ENCODE measurements at places on chromosomes 12 and 14.

GRCh38 chr12:21296348-21296747 is 38.4 kb downstream of the SLCO1A2 start:
- no peak for DNase-seq

GRCh38 chr12:88113871-88114270 is 28.0 kb downstream of the CEP290 start:
- no peak for DNase-seq

DNA sequence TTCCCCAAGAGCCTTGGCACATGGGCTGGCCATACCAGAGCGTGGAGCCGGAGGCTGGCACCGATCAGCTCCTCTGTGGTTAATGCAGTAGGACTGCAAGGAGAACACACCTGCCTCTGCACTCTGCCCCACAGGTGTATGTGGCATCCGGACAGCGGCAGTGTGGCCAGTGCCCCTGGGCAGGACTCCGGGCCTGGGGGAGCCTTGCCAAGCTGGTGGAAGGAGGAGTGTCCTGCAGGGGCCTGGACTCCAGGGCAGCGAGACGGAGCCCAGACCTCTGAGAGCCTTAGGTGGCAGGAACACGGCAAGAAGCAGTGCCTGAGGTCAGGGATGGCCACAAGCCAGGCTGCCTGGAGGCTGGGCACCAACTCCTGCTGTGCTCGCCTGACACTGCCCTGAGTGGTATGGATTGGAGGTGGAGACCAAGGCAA is 5.3 kb upstream of the BEGAIN start:
- no peak for DNase-seq

DNA sequence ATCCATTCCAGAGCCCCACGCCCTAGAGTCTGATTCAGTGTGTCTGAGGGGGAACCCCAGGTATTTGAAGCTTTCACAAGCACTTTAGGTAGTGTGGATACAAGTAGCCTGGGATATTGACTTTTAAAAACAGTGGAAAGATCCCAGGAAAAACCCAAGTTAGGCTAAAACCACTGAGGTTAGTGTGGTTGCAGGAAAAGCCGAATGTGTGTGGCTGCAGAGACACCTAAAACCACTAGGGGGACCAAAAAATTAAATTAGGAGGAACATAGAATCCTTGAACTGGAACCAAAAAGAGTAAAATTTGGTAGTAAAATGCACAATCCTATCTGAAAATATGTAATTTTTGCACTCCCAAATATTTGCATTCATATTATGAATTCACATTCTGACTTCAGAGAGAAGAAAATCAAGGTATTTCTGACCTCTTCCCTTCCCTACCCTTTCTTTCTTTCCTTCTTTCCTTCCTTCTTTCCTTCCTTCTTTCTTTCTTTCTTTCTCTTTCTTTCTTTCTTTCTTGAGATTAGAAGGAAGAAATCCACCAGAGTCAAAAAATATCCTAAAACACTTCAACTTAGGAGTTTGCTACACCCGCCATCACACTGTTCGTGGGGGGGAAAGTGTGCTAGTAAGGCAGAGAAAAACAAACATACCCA is 37.8 kb downstream of the SLCO1A2 start:
- no peak for DNase-seq

GRCh38 chr12:80714055-80714454 is 2.7 kb upstream of the MYF5 start:
- DNase-seq = no peak

DNA sequence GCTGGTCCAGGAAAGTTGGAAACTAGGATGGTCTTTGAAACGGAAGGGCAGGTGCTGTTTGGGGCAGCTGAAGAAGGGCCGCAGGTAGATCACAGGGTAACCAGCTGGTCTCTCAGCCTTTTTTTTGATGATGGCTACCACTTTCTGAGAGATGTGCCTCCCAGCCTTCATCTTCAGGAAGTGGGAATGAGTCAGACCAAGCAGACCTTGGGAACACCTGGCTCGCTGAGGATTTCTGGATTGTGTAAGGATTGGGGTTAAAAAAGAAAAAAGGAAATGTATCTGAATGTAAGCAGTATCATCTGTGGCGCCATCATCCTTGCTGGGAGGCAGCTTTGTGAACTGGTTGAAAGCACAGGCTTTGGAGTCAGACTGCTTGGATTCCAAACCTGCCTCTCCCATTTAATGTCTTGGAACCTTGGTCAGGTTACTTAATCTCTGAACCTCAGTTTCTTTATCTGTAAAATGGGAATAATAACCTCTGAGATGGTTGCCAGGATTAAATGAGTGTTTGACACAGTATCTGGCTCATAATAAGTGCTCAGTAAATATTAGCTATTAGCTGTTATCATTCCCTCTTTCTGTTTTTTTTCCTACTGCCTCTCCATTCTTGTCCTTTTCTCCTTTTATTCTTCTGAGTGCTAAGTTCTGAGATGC is 1.7 kb downstream of the PRPF40B start:
- DNase-seq = no peak

DNA sequence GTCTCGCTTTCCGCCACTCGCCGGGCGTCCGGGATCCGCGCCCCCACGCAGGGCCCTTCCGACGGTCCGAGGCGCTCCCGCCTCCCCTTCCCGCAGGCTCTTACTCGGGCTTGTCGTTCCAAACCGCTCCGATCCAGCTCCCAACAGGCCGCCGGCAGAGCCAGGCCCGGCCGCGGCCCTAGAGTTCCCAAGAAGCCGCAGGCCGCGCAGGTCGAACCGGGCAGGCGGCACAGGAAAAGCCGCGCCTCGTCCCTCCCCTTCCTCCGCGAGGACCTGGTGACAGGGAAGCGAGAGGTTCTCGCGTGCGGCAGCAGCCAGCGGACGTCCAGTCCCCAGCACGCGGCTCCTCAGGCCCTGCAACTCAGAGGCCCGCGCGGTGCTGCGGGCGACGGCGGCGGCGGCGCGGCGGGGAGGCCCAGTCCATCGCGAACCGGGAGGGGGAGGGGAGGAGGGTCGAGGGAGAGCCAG is 272 bp downstream of the HECTD1 start:
- no peak for DNase-seq

- DNase-seq = no peak
These were observed 420.4 kb upstream of the DCN start for GRCh38 chr12:91603060-91603459.

DNA sequence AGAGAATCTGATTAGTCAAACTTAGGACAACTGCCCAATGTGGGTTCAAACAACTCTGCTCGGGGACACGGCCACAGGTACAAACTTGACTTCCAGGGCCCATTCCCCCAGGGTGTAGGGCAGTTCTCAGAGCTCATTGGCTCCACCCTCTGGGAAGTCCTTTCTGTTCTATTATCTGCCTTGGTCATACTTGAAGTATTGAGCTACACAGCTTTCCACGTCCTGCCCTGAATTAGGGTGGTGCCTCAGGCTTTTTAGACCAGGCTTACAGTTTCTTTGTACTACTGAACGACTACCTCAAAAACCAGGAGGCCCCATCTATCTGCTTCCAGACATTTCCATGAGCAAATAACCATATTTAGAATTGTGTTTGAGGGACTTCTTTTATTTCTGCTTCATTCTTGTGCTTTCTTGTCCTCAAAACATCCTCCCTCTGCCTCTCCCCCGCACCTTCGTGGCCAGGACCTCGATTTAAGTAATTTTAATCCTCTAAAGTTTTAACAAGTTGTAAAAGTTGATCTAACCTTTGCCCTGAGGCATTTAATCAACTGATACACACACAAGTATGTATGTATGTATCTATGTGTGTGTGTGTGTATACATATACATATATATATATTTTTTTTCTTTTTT is 281.7 kb upstream of the AMIGO2 start:
- DNase-seq = peak; percentile 10

DNA sequence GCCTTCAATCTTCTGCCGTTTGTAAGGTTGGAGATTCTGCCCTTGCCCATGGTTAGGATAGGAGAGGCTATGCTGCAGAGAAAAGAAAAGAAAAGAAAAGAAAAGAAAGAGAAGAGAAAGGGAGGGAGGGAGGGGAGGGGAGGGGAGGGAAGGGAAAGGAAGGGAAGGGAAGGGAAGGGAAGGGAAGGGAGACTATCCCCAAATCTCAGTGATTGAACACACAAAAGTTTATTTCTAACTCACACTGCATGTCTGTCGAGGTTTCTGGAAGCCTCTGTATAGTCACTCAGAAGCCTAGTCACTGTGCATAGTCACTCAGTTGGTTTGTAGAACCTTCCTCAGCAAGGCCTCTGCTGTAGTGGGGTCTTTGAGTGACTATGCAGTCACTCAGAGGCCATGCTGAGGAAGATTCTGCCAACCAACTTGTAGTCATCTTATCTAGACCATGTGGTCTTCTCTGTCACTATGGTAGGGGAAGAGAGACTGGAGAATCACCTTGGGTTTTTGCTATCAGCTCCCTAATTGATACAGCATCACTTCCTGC is 52.3 kb upstream of the ABCC9 start:
- no peak for DNase-seq

DNA sequence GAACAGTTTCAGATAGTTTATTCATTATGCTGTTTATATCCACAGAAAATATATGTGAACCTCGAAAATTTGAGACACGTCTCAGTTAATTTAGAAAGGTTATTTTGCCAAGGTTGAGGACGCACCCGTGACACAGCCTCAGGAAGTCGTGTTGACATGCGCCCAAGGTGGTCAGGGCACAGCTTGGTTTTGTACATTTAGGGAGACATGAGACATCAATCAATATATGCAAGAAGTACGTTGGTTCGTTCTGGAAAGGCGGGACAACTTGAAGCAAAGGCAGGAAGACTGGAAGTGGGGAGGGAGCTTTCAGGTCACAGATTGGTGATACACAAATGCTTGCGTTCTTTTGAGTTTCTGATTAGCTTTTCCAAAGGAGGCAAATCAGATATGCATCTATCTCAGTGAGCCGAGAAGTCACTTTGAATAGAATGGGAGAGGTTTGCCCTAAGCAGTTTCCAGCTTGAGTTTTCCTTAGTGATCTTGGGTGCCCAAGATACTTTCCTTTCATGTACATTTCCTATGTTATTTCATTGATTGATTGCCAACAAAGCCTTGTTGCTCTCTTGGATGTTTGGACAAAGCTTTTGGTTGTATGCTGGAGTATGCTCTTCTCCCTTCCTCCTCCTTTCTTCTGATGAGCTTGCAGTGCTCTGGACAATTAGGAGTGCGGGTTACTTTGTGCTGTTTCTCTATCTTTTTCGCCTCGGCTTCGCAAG is 3.2 kb downstream of the SNAPC1 start:
- no peak for DNase-seq

DNA sequence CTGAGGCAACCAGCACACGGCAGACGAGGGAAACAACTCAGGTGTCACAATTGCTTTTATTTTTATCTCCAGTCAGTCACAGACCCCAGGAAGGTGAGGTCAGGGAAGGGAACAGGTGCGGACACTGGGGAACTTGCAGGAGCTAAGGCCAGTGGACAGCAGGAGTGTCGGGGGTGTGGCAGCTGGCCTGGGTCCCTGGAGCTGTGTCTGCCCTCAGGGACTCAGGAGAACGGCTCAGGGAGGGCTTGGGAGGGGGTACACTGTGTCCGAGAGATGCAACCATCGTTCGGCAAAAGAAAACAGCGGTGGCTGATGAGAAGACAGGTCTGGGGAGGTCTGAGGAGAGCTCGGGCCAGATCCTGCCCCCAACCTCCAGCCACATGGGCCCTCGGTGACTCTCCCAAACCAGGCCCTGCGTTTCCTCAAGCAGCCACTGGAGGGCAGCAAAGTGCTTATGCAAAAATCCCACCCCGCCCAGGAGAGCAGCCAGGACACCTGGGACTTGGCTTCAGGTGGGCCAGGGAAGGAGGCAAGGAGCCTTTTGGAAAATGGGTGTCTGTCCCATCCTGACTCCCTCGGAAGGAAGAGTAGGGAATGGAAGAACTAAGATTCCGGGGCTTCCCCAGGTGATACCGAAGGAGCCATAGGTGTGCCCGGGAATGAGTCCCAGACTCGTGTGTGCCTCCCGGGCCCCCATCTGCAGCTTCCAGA is 24.1 kb upstream of the BCDIN3D start:
- peak; percentile 50 for DNase-seq

DNA sequence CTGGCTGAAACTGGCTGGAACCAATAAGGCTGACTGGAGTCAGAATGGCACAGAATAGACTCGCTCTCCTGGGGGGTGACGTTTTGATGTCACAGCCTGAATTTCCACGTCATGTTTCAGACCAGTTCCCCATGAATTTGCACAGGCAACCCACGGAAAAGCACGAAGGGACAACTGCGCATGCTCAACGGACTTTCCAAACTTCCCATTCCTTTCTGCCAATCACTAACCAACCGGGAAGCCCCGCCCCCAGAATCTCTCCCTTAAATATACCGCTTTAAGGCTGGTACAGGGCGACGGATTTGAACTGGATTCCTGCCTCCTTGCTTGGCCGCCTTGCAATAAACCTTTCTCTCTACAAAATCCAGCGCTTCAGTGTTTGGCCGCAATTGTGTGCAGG is 434.7 kb downstream of the APAF1 start:
- DNase-seq = no peak

DNA sequence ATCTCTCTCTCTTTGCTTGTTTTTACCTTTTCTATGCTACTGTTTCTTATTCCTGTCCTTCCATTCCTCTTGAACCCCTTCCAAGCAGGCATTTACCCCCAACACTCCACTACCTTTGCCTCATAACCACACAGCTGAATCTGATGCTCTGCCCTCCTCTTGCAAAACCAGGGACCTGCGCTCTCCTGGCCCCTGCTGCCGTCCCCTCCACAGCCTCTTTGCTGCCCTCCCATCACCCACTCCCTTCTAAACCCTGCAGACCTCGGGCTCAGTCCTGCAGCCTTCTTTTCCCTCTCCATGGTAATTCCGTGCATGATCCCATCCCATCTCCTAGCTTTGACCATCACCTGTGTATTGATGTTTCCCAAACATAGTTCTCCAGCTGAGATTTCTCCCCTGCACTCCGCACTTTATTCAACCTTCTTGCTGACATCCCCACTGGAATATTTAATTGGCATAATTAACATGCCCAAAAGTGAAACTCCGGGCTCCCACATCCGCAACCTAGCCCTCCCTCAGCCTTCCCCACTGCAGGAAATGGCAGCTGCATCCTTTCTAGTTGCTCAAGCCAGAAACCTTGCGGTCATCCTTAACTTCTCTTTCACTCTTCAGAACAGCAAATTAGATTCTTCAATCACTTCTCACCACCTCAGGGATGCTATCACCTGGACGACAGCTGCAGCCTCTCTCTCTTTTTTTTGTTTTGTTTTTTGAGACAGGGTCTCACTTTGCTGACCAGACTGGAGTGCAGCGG is 16.0 kb downstream of the FIGNL2 start:
- no peak for DNase-seq

GRCh38 chr12:121916719-121917118 is 1.7 kb upstream of the CFAP251 start:
- DNase-seq = no peak

DNA sequence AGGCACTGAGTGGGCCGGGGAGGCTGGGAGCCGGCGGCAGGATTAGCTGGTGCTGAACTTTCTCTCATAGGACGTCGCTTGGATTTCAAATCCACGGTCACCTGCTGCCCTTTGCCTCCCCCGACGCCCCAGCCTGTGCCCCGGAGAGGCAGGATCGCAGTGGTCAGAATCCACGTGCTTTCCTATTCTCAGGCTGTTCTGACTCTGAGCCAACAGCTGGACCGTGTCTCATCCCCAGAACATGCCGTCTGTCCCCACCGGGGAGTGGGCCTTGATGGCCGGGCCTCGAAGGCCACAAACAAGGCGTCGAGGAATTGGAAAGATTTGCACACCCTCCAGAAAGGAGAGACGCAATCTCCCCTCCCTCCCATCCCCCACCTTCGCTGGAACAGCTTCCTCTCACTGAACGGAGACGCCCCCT is 18.5 kb upstream of the MLXIP start:
- DNase-seq = no peak
